ENCODE measurements at places on chromosomes 2 and 18.

GRCh38 chr2:36389091-36389564, 33.5 kb downstream of the CRIM1 start:
- no peak for DNase-seq

GRCh38 chr2:50529600-50530218, 502.2 kb downstream of the NRXN1 start:
- DNase-seq = no peak

DNA sequence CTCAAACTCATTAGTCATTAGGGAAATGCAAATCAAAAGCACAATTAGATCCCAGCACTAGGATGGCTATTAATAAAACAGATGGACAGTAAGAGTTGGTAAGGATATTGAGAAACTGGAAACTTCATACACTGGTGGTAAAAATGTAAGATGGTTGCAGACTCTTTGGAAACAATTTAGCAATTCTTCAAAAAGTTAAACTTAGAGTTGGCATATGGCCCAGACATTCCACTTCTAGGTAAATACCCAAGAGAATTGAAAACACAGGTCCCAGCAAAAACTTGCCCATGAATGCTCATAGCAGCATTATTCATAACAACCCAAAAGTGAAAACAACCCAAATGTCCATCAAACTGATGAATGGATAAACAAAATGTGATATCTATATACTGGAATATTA, 84.9 kb upstream of the ZFP36L2 start:
- no peak for DNase-seq

DNA sequence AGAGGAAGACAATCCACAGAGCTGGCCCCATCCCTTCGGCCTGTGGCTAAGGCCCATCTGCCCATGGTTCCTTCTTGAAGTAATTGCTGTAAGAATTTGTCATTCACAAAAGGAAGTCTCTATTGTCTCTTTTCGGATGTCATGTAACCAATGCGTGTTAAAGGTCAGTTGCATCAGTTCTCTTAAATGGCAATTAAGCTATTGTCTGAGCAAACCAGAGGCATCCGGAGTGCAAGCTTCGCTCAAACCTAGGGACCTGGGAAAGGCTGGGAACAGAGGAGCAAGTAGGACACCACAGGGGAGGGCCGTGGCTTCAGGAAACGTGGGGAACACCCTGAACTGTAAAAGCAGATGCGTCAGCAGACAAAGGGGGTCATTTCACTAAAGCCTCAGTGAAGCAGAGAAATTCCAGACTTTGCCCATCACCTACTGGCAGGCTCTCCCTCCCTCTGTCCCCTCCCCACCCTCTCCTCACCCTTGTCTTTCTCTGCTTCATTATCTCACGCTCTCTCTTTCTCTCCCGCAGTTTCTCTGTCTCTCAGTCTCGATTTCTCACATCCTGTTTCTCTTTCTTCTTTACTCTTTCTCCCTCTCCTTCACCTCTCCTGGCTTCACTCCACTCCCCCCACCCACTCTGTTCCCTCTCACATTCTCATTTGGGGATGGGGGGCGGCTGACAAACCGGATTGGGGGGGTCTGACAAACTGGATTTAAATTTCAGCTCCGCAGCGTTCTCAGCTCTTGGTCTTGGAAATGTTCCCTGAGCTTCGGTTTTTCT, 204.6 kb upstream of the TNP1 start:
- no peak for DNase-seq

DNA sequence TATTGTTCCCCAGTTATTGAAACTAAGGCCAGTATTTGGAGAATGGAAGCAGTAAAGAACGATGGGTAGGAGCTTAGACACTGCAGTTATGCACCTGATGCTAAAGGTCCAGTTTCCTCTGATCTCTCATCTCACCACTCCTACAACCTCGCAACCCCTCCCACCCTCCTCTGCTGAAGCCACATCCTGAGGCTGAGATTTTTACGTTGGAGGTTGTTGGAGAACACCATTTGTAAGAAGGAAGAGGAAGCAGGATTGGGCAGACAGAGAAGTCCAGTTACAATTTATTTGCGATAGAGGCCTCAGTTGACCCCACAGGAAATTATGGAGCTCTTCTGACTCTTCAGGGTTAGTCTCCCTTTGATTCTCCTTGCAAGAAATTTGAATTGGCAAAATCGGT, 54.3 kb upstream of the NDUFV2 start:
- no peak for DNase-seq

GRCh38 chr2:62577994-62578781, 72.2 kb upstream of the TMEM17 start:
- DNase-seq = no peak

- DNase-seq = no peak
Observed at GRCh38 chr2:79850912-79851311, 338.1 kb downstream of the CTNNA2 start.

DNA sequence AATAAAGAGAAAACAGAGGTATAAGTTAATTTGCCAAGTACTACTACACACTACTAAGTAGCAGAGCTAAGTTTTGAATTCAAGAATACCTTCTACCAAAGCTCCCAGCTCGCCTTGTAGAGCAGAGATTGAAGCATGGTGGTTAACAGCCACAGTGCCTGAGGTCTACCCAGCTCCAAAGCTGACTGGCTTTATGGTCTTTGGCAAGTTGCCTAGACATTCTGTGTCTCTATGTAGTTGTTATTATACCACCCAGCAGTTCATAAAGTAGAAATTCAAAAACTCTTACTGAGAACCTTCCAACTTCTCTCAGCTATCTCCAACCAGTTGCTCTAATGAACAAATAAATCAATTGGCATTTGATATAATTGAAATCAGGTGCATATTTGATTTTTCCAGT, 87.8 kb downstream of the PDE11A start:
- DNase-seq = no peak

DNA sequence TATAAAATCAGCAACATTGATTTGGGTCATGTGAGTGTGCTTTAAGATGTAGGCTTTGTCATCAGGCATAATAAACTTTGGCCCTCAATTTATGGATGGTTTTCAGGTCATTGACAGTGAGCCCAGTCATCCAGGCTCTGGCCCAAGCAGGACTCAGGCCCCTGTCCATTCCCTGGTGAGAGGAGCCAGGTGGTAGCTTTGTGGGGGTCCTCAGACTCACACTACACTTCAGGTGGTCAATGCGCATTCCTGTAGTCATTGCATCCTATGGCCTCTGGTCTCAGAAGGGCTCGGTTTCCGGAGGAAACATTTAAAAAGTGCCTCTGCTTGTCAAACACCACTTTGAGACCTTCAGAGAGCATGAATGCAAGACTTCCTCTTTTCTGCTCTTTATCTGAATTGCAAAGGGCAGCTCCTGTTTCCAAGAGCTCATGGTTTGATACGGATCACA, 20.2 kb downstream of the LGALSL start:
- DNase-seq = no peak

DNA sequence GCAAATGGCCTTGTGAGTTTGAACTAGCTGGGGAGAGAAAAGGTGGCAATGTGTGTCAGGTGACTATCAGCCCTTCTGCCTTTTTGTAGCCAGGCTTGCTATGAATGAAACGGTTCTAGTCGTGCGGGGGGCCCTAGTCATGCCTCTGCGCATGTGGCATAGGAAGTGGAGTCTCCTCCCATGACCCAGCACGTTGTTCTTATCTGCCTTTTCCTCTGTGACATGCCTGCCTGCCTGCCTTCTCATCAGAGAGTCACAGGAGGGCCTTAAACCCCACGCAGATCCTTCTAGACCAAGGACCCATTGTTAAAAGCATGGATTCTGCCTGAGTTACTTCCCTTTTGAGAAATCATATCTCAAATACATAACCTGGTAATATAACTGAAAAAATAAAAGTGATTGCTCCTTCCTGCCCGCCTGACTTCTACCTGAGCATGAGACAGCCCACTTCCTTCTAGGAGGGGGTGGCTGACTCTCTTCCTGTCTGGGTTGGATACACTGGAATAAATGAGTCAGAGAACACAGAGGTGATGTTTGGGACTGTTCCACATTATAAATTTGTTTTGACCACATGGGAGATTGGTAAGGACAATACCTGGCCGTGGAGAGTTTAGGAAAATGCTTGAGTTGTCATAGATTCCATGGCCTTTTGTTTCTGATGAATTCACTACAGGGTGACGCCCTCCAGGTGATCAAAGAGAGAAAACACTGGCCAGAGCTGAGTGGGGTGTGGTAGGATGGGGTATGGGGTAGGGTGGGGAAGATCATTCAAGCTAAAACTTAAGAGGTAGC, 49.8 kb downstream of the FBLN7 start:
- DNase-seq = no peak

- DNase-seq = no peak
Observed at GRCh38 chr18:13450289-13451212, 232.0 kb downstream of the LDLRAD4 start.

GRCh38 chr18:30457156-30457555, 585.4 kb downstream of the DSC3 start:
- no peak for DNase-seq

DNA sequence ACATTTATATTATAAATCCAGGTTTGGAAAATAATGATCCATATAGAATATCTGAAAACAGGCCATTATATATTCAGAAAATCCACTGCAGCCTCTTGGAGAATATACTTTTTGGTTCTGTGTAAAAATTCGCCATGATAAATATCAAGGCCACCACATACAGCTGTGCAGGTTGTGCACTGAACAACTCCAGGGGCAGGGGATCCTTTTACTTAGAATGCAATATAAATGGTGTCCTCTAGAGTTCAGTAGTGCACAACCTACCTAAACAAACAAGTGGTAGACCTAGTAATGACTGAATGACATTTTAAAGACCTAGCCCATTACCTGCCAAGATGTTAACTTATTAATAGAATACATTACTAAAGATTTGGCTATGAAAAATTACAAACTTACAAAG, 22.4 kb downstream of the MOGAT1 start:
- no peak for DNase-seq

- no peak for DNase-seq
Observed at GRCh38 chr18:55466789-55467188, 121.2 kb downstream of the TCF4 start.

GRCh38 chr18:76353500-76353899, 141.5 kb downstream of the ZNF516 start:
- DNase-seq = no peak

DNA sequence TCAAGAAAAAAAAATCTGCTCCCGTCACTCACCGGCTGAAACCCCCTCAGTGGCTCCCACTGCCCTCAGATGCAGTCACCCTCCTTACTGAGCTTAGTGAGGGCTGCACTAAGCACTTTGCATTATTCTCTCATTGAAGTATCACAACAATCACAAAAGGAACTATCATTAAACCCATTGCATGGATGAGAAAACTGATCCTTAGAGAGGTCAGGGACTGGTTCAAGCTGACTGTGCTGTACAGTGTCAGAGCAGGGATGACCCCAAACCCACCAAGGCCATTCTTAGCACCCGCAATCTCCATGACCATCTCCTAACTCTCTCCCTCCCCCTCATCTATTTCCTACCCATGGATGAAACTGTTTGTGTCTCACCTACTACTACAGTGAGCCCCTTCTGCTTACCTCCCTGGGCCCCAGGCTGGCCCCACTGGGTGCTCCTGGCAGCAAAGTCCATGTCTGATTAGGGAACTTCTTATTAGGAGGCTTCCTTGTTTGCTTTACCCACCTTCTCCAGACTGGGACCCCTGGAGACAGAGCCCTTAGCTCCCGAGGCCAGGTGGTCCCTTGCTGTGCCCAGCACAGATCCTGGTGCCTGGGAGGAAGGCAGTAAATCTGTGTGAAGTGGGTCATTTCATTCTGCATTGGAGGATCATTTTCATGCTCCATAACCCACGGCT, 139.3 kb upstream of the ID2 start:
- no peak for DNase-seq

DNA sequence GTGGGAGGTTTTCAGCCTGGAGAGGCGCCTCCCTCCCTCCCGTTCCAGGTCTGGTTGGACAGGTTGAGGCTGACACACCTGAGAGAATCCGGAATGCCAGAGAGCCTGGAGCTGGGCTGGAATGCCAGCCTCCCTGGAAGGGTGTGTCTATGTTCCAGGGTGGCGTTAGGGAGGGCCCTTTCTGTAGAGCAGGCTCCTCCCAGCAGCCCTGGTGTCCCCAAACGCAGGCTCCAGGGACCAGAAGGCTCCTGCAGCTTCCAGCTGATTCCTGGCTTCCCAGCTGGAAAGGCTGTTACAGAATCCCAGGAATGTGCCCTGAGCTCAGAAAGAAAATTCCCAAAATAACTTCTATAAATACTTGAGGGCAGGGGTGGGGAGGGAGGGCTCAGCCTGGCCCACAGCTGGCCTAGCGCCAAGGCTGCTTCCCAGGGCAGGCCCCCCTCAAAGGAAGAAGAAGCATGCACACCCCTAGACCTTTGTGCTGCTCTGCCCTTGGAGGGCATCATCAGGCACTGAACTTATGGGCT, 85.4 kb downstream of the STPG4 start:
- peak; percentile 58 for DNase-seq

DNA sequence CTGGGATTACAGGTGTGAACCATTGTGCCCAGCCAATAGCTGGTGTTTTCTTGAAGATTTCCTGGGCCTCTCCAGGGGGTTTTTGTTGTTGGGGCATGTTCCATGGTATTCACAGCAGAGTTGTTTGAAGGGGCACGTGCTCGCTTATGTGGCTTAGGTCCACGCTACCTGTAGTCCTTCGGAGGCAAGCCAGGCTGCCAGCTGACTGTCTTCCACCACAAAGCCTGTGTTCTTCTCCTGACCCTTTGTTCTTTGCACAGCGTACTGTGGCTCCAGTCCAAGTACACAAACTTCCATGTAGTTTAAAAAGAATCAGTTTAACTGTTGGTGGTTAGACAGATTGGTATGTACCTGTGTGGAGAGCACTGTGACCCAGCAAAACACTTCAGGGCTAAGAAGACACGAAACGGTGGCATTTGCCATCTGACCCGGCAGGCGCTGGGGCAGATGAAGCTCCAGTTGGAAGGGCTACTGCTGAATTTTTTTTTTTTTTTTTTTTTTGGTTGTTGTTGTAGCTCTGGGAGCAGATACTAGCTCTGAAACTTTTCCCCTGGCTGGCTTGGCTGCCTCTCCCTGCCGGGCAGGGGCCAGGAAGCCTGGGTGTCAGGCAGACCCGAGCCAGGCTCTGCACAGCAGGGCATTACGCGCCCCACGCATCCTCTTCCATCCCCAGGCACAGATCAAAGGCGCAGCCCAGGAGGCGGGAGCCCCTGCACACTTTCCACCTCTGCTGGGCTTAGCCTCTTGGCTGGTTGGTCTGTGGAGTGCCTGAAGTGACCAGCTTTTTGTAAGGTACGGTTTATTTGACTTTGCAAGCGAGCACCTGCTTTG, 5.7 kb downstream of the GREB1 start:
- DNase-seq = no peak

- no peak for DNase-seq
Observed at GRCh38 chr18:30556112-30556511, 486.4 kb downstream of the DSC3 start.

DNA sequence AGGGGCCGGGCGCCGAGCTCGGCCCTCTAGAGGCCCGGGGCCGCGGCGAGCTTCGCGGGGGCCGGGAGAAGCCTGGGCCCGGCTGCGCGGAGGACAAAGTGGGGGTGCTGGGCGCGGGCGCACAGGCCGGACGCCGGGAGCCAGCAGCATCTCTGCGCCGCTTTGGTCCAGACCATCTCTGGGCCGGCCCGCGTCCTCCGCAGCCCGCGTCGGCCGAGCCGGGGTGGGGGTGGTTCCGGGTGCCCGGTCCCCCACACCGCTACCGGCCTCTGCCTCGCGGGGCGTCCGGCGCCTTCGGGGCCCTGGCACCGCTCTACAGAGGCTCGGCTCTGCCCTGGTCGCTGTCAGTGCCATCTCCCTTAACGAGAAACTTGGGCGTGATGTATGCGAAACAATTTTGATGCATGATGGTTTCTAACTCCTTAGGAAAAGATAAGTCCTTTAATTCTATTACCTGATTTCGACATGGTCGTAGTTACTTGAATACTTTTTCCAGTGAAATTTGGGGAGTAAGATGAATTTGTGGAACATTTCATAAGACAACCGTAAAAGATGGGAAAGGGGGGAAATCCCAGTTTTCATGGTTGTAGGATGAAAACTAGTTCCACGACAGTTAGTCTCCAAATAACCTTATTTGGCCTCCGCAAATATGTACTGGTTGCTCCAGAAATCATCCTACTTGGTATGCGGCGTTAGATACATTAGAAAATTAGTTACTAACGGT, 562 bp downstream of the TWSG1 start:
- no peak for DNase-seq

Measured in head of caudate nucleus (tissue), 42 donors.